ENCODE measurements at places on chromosomes 5 and 9. TPM values are rescaled to one million over a fixed set of nuclear protein-coding genes. Genes with fewer than 3 reads are reported as not detected.
A peak's percentile ranks its signal among the peaks of the same experiment; 100 is the strongest.

EFCAB9 gene
- 5.7 TPM for total RNA-seq

MAMDC4 gene
- 18.3 TPM for total RNA-seq

DNA sequence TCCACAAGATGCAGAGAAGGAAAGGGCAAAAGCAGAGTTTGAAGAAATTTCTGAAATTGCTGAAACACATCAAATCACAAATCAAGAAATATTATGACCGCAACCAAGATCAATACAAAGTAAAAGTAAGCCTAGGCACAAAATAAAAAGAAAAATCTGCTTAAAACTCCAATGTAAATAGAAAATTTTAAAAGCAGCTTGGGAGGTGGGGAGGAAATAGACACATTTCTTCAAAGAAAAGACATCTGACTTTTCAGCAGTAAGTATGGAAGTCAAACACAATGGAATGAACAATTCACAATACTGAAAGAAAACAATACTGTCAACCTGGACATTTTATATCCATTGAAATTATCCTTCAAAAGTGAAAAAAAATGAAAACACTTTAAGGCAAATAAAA is 55.1 kb downstream of the HTR4 start:
- DNase-seq = no peak
- H3K4me3 ChIP-seq = no peak overlapping the region
- H3K27ac ChIP-seq = no peak overlapping the region
- no peaks in the 10 kb centered on the region for H3K27me3 ChIP-seq

GRCh38 chr9:37923796-37924427 is 20.0 kb upstream of the SLC25A51 start:
- no peaks in the 10 kb centered on the region for H3K27me3 ChIP-seq
- DNase-seq = no peak
- no peak overlapping the region for H3K4me3 ChIP-seq
- H3K27ac ChIP-seq = no peak overlapping the region

DNA sequence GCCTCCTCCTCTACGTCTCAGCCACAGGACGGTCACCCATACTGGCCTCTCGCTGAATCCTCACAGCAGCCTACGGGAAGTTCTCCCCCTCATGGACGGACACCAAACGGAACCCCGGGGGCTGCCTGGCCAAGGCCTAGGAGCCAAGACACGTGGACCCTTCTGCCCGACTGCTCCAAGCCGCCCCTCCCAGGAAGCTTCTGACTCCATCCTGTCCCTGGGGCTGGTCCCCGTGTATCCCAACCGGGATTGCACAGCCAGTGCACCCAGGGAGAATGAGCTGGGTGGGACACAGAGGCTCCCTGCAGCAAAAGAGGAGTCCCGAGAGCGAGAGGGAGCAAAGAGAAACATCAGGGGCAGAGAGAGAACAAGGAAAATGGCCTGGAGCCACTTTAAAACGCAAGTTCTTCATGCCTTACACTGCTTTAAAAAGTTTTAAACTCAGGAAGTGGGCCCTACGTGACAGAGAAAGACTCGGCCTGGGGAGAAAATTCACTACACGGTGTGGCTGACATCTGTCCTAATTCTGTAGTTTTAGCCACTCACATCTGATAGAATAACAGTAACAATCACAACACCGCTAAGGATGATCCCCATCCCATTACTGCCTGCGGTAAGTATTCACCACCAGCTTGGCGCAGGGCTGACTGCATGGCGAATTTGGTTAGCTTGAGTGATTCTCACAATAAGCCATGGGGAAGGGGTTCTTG is 3.0 kb downstream of the FAM78A start:
- H3K4me1 ChIP-seq = peaks cover 49% of the 10 kb centered on the region
- H3K4me3 ChIP-seq = no peak overlapping the region
- H3K27me3 ChIP-seq = no peaks in the 10 kb centered on the region
- peak overlapping the region; percentile 85 for H3K27ac ChIP-seq
- DNase-seq = peak; percentile 46
- H3K36me3 ChIP-seq = no peaks in the 10 kb centered on the region
